ENCODE measurements at places on chromosomes 2 and 18.
A peak's percentile ranks its signal among the peaks of the same experiment; 100 is the strongest.

DNA sequence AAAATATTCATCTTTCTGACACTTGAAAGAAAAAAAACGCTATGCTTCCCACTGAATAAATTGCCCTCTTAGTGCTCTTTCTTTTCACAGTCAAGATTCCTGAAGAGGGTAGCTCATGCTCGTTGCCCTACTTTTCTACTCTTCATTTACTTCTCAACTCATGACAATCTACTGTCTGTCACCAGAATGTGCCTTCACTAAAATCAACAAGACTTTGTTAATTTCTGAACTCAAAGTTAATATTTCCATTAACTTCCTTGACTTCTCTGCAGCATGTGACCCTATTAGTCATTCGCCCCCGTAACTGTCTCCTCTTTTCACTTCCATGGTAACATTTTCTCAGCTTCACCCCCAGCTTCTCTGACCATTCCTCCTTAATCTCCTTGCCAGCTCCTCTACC is 98.9 kb upstream of the MAPRE2 start:
- DNase-seq: no peak

GRCh38 chr2:40457837-40458236 is 5.9 kb upstream of the SLC8A1 start:
- DNase-seq: no peak

DNA sequence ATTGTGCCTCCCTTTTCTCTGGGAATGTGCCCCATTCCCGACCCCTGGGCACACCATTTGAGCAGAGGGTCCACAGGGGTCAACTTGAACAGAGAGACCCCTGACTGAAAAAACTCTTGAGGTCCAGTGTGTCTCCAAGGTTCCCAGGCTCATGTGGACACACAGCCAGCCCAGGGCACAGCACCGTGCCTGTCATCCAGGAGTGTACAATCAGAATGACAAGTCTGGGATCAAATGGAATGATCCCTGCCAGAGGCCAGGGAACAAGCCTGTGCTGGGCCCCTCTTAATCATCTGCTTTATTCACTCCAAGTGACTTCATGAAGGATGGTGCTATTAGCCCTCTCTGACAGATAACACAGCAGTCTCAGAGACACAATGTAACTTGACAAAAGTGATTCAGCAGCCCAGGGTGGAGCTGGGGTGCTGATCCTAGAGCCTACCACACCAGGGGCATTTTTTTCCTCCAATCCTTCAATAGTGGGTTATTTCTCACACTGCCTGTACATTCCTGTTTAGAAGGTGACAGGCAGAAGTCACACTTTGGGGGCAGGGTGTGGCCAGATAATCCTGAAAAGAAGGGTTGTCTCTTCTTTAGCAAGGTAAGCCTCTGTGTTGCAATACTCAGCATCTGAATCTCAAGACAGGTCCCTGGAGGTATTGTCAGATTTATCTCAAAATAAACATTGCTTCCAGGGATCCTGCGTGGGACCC is 84.0 kb upstream of the TMEM200C start:
- no peak for DNase-seq

- DNase-seq: no peak
These were observed 3.0 kb upstream of the GBX2 start for GRCh38 chr2:236171181-236171679.

DNA sequence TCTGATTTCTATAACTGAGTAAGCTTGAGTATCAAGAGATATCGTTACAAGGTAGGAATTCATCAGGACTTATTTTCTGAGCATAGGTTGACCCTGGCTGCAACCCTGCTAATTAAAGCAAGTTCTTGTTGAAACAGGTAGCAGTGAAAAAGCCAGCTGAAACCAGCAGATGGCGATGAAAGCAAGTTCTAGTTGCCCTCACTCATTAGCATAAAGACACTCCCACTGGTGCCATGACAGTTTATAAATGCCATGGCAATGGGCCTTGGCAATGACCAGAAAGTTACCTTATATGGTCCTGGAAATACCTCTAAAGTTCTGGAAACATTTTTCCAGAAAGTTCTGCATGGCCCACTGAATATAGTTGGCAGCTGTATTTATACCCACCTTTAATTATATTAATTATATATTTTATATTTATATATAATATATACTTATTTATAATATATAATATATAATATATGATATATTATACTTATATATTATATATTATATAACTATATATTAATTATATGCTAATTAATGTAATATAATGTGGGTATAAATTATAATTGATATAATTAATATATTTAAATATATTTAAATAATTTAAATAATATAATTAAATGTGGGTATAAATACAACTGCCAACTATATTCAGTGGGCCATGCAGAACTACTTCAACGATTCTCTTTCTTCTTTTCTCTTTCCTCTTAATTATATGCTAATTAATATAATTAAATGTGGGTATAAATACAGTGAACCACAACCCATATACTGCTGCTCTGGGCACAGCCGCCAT is 188.0 kb downstream of the CDH7 start:
- no peak for DNase-seq

GRCh38 chr2:52881606-52882005 is 886.0 kb upstream of the CHAC2 start:
- no peak for DNase-seq

DNA sequence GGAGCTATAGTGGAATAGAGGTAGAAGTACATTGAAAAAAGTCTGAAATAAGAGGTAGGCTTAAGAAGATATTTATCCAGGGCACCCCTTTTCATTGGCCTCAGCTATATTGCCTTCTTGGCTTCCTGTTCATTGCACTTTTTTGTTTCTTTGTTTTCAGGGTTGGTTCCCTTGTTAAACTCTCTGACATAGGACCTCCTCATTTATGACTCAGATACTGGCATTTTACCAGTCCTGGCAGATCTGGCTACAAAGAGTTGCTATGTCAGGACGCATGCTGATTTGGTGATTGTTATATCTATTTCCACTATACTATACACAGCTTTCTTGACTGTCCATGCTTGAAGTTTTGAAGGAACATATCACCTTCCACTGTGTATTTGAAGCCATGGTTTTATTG is 60.0 kb downstream of the GCA start:
- no peak for DNase-seq

DNA sequence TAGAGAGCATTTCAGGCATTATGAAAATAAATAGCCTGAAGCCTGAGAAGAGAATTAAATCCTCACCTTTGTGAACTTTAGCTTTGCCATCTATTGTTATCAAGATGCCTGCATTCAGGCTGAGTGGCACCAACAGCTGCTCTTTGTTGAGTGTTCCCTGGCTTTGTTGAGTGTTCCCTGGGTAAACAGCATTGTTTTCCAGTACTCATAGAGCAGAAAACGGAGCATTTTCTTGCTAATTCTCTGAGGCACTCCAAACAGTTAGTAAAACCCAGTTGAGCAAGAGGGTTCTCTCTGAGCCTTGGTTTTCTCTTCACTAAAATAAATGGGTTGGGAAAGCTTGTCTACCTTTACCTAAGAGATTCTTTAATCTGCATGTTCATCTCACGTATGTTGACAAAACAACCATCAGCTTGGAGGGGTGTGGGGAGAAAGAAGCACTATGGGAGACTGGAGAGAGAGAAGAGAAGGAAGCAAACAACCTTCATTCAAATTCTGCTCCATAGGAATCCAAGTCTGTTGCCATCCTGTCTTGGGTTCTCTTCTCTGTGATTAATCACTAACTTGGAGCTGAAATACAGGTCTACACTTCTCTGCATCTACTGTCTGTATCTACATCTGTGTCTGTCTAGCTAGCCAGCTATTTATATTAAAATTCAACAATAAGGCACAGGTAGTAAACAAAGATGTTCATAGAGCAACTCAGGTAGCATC is 567.0 kb upstream of the SOX11 start:
- no peak for DNase-seq

GRCh38 chr2:216519154-216519762 is 20.6 kb downstream of the RPL37A start:
- DNase-seq: peak; percentile 38

DNA sequence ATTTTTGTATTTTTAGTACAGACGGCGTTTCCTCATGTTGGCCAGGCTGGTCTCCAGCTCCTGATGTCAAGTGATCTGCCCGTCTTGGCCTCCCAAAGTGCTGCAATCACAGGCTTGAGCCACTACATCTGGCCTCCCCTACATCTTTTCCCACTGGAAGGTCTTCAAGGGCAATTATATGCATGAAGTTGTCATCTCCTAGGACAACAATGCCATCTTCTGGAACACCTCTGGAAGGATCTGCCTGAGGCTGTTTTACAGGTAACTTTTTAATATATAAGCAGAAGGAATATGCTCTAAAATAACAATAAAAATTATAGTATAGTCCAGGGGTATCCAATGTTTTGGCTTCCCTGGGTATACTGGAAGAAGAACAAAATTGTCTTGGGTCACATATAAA is 321.4 kb downstream of the AFF3 start:
- DNase-seq: no peak

GRCh38 chr2:215758691-215759090 is 254.7 kb downstream of the MREG start:
- no peak for DNase-seq

- DNase-seq: no peak
These were observed 428.3 kb downstream of the MBD2 start for GRCh38 chr18:53796040-53796729.

DNA sequence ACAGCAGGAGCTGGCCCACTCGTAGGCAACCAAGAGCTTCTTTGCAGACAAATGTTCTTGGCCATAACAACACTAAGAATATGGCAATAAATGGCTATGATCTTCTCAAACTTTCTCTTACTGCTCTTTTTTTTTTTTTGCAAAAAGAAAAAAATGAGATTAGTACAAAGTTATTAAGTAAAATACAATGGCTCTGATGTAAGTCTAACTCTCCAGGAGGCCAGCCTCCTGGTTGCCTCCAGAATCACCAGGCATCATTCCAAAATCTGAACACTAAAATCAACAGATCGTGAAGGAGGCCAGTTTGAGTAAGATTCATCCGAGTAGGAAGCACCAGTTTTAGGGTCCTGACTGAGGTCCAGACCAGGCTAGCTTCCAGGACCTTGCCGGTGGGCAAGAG is 20.8 kb upstream of the FIGN start:
- no peak for DNase-seq

DNA sequence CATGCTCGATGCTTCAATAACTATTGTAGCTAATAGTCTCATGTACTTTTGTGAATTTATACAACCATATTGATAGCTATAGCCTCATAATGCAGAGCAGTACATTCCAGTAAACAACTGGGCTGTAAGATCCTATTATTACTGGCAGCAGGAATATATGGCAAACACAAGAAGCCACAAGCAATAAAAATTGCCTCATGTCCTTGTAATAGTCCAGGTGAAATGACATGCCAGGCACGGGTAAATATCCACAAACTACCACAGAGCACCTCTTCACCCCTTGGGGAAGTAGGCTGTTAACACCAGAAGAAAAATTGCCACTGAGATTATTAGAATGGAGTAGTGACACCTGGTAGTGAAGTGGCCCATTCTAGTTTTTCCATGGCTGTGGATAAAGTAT is 158.3 kb downstream of the MTX2 start:
- no peak for DNase-seq

DNA sequence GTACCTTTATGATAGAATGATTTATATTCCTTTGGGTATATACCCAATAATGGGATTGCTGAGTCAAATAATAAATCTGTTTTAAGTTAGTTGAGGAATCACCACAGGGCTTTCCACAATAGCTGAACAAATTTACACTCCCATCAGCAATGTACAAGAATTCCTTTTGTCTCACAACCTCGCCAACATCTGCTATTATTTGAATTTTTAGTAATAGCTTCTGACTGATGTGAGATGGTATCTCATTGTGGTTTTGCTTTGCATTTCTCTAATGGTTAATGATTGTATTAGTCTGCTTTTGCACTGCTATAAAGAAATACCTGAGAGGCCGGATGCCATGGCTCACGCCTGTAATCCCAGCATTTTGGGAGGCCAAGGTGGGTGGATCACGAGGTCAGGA is 1387.6 kb upstream of the ACVR2A start:
- DNase-seq: no peak

GRCh38 chr2:176818617-176819016 is 394.0 kb upstream of the HNRNPA3 start:
- no peak for DNase-seq

GRCh38 chr2:75019790-75020189 is 61.3 kb downstream of the POLE4 start:
- DNase-seq: no peak

GRCh38 chr2:196153480-196153879 is 17.9 kb downstream of the STK17B start:
- DNase-seq: no peak

GRCh38 chr2:38850045-38850444 is 25.7 kb downstream of the DHX57 start:
- no peak for DNase-seq

DNA sequence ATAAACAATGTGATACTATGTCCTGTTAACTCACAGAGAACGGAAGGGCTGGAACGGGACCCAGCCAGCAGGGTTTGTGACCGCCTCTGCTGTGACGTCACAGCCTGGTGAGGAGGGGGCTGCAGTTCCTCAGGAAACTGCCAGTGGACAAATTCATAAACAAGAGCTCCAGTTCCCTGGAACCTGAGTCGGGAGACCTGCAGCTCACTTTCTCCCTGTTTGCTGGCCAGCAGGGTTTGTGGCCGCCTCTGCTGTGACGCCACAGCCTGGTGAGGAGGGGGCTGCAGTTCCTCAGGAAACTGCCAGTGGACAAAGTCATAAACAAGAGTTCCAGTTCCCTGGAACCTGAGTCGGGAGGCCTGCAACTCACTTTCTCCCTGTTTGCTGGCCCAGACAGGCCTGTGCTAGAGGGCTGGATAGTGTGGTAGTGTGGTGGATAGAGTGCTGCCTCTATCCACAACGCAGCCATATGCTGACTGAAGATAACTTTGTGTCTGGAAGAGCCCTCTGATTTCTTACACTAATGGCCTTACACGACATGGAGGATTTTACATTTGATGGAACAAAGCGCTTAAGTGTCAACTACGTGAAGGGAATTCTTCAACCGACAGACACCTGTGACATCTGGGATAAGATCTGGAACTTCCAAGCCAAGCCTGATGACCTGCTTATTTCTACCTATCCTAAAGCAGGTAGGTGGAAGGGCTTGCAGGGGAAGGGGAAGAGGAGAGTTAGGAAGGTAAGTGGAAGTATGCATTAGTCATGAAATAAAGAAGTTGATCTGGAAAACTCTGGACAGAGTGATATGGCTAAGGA is at the start of gene SULT1C4:
Gene SULT1C4, plus strand, starts transcription at position 140 of the 816 bp plus-strand sequence. Its CDS starts 384 bp downstream, at position 524.
- DNase-seq: no peak

DNA sequence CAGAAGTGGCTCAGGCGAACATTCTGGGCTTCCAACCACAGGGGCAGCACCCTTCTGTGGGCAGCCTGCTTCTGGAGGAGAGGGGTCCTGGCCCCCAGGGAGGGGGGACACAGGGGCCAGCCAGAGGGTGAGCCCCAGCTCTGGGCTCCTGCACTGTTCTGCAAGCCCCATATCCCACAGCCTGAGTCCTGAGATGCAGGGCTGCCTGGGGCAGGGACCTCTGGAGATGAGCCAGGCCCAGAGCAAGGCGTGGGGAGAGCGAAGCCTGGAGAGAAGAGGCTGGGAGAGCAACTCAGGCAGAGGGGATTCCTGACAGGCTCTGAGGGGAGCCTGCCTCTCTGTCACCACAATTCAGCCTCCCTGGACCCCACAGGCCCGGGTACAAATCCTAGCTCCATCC is 13.5 kb upstream of the PRSS56 start:
- no peak for DNase-seq
